ENCODE measurements at places on chromosomes 11 and 22.

- no peak for DNase-seq
Observed at GRCh38 chr11:67322049-67322448, 18.7 kb downstream of the SSH3 start.

DNA sequence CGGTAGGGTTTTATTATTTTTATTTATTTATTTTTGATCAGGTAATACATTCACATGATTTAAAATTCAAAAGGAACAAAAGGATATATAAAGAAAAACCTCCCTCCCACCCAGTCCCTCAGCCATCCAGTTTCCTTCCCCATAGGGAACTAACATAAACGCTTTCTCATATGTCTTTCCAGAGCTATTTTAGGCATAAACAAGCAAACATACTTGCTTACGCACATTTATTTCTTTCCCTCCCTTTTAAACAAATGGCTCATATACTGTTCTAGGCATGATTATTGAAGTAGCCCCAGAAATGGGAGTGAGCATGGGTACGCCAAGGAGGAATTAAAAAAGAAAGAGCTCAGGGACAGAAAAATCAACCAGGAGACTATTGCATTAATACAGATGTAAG is 63.7 kb downstream of the LIF start:
- no peak for DNase-seq

DNA sequence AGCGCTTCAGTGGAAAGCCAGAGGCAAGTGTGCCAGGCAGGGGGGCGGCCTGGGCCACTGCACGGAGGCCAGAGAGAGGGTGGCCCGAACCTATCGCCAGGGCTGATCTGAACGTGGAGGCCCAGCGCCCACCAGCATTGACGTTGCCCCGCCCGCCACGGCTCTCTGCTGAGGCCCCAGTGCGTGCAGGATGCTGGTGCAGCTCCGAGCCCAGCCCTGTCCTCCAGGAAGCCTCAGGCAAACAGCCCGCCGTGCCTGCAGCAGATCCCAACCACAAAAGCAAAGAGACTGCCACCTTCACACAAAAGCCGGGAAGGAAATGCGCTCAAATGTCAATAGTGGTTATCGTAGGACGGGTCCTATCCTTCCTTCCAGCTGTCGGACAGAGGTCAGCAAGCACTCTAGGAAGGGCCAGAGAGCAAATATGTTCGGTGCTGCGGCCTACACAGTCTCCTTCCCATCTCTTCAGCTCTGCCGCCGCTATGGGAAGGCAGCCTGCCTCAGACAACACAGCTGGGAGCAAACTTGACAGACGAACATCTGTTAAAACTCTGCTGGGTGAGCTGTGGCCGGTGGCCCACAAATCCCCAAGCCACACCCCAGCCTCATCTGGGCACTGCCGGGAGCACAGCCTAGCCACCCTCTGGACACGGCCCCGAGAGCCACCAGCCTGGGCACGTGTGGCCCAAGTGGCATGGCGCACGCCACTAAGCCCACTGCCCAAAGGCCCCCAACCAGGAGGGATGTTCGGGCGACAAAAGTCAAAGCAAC is 146.2 kb downstream of the CRYBB2 start:
- DNase-seq, result no peak

DNA sequence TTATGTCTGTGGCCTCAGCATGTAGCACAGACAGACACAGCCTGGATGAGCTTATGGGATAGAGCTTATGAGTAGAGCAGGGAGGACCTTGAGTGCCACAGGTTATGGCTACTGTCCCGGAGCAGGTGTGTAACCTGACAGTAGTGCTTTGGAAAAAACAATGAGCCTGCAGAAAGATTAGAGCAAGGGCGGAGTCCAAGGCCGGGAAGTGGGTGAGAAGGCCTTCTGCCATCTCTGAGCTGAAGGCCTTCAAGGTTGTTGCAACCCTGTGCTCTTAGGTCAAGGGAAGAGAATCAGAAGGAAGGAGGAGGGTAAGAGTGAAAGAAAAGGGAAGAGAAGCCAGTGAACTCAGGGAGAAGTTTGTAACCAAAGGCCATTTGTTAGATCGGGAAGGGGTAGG is 3.9 kb upstream of the TAGLN start:
- DNase-seq, result no peak

DNA sequence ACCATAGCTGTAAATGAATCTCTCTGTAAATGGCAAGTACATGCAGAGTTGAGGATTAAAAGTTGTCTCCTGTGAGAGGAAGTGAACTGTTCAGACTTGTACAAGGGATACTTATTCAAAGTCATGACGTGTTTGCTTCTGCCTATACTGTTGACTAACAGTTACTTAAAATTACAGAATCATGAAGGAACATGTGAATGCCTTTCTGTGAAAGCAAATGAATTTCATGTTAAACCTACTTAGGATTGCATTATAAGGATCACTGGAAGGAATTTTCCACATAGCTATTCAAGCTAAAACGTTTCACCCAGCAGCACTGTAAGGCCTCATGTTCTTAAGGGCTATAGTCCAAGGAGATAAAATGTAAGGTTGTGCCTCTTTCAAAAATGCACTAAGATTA is 93.4 kb upstream of the BIRC3 start:
- no peak for DNase-seq

DNA sequence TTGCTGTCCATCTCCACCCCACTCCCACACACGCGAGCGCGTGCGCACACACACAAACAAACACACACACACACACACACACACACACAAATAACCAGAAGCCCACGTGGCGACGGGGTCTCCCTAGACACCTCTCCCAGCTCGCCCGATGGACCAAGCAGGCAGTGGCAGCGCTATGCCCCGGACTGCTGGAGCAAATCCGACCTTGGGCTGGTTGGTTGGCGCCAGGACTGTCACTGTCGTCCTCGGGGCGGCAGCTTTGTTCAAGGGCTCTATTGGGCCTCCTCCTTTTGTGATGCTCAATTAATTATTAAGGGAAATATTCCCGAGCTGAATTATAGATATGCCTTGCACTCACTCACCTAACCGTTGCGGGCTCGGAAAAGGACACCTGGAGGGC is 1.7 kb upstream of the KCNA4 start:
- no peak for DNase-seq

DNA sequence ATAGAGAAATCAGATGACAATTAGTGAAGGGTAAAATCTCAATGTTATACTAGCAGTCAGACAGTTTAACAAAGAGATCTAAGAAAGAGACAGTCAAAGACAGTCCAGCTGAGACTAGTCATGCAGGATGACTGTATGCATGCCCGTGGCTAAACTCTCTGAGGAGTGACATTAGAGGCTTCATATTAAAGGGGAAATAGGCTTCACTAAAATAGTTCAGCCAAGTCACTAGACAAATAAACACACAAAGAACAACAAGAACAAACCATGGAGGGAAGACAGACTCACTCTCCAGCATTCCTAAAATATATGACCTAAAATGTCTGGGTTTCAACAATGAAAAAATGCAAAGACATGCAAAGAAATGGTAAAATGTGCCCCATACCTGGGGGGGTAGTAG is 18.6 kb upstream of the APLNR start:
- DNase-seq, result no peak

DNA sequence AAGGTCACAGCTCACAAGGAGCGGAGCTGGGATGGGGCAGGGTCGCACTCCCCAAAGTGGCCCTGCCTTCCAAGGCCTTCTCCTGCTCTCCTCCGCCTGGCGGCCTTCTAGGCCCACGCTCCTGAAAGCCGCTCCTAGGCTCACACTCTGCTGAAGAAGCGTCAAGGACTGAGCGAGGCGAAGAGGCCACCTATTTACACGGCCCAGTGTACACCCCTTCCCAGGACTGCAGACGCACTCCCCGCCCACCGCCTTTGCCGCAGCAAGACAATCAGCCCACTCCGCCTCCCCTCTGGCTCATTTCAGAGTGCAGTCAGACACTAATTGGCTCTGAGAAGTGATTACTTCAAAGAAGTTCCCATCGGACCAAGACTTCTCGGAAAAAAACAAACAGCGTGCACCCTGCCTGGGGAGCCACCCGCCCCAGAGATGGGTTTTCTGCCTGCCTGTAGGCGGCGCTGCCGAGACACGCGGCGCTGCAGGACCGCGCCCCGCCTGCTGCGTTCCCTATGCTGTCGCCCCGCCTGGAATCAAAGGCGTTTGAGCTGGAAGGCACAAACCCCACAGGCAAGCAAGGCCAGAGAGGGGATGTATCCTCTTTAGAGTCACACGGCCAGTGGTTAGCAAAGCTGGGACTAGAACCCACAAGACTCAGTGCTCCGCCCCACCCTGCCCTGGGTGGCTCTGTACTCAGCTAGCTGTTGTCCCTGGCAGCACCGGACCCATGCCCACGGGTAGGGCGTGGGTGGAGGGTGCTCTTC is 414.8 kb downstream of the BUD13 start:
- DNase-seq, result no peak

DNA sequence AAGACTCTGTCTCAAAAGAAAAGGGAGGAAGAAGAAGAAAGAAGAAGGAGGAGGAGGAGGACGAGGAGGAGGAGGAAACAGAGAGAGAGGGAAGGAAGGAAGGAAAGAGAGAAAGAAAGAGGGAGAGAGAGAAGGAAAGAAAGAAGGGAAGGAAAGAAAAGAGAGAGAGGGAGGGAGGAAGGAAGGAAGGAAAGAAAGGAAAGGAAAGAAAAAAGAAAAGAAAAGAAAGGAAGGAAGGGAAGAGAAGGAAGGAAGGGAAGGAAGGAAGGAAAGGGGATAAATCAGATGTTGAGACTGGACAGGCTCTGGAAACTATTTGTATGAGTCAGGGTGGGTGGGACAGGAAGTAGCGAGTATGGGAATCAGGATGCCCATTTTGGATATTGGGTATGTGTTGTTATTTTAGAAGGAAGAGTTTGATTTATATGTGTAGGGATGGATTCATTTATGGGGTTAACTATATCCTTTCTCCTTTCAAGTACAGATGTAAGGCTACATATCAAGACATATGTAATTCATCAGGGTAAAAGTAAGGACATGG is 6.0 kb upstream of the RPL3 start:
- no peak for DNase-seq

GRCh38 chr11:18265949-18266348 is at the start of gene SAA1:
Gene SAA1, plus strand, starts transcription at chr11:18266264. Its CDS starts 624 bp downstream, at chr11:18266888.
- DNase-seq, result no peak

GRCh38 chr11:21480240-21480639 is 712.6 kb upstream of the ANO5 start:
- no peak for DNase-seq

- no peak for DNase-seq
Observed at GRCh38 chr11:87889126-87889525, 286.1 kb downstream of the RAB38 start.

DNA sequence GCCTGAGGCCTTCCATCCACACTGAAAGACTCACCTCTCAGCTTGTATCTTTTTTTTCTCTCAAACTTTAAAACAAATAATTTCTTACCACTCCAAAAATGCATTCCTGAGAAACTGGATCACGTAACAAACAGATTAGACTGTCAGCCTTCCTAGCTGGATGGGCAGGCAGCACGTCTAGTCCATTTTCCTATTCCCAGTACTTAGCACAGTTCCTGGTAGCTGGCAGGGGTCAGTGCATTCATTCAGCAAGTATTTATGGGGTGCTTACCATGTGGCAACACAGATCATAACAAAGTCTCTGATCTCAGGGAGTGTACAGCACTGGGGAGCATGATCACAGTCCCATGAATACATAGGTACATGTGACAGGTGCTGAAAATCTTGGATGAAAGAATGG is 89.6 kb downstream of the UBASH3B start:
- no peak for DNase-seq

- DNase-seq, result no peak
Observed at GRCh38 chr22:49718396-49718795, 109.3 kb downstream of the BRD1 start.

- no peak for DNase-seq
Observed at GRCh38 chr22:32204856-32205722, at the start of gene RFPL2. Gene RFPL2, minus strand, starts transcription at chr22:32205073. Its CDS starts 2,622 bp downstream, at chr22:32202451.

- DNase-seq, result peak; percentile 55
Observed at GRCh38 chr11:64245797-64246620, 734 bp downstream of the PPP1R14B start.

- DNase-seq, result no peak
Observed at GRCh38 chr11:118749429-118749828, 41.5 kb downstream of the DDX6 start.

DNA sequence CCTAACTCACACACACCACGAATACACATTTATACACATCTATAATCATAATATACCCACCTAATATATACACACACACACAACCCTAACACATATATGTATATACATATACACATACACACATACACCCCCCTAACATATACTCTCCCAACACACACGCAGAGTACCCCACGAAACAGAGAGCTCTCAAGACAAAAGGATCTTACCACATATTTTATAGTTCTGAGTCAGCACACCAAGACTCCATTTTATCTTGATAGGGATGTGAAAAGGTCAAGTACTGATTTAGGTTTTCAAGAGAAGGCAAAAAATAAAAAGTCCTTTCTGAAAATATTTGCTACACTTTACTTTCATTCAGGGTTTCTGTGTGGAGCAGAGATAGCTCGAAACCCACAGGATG is 1207.2 kb downstream of the LRRC4C start:
- no peak for DNase-seq

- DNase-seq, result no peak
Observed at GRCh38 chr11:111941963-111942362, 4.8 kb downstream of the DIXDC1 start.

GRCh38 chr22:17481424-17481823 is 81.9 kb upstream of the SLC25A18 start:
- DNase-seq, result no peak

- no peak for DNase-seq
Observed at GRCh38 chr11:97567801-97568200, 1178.0 kb downstream of the JRKL start.

- DNase-seq, result peak; percentile 77
Observed at GRCh38 chr11:100687054-100687629, at the start of gene ARHGAP42. Gene ARHGAP42, plus strand, starts transcription at chr11:100687288. Its CDS starts 391 bp downstream, at chr11:100687679.

DNA sequence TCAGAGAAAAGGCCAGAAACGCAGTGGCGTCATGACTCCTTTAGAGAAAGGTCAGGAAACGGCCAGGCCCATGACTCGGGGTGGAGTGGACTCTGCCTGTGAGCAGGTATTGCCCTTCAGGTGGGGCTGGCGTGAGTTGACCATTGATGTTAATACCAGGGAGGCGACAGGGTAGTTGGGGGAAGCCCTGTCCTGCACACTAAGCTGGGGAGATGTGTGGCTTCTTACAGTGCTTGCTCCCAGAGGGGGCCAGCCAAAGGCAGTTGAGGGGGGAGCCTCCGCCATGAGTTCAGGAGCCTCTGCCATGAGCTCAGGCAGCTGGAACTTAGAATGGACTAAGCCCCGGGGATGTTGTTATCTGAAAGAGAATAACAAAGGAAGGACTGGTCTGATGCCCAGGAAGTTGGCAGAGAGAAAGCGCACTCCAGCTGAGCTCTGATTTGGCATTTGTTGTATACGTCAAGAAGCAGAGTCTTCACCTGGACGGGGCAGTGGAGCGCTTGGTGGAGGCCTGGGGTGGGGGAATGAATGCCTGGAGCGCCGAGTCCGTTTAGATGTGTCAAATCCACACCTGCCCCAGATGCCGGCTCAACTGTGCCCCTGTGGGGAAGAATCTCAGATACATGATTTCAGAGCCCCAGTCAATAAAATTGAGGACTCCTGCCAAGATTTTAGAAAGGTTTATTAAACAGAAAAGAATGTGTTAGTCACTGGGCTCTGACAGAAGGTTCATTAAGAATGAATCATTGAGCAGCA is 222.5 kb downstream of the TBC1D22A start:
- no peak for DNase-seq

- no peak for DNase-seq
Observed at GRCh38 chr11:1773131-1773993, 9.6 kb upstream of the CTSD start.

GRCh38 chr11:102780491-102780918 is at the start of gene MMP10:
Gene MMP10, minus strand, starts transcription at chr11:102780628. Its CDS starts 37 bp downstream, at chr11:102780591.
- DNase-seq, result no peak
